ENCODE measurements at places on chromosomes 2 and 18.
A peak's percentile ranks its signal among the peaks of the same experiment; 100 is the strongest.

DNA sequence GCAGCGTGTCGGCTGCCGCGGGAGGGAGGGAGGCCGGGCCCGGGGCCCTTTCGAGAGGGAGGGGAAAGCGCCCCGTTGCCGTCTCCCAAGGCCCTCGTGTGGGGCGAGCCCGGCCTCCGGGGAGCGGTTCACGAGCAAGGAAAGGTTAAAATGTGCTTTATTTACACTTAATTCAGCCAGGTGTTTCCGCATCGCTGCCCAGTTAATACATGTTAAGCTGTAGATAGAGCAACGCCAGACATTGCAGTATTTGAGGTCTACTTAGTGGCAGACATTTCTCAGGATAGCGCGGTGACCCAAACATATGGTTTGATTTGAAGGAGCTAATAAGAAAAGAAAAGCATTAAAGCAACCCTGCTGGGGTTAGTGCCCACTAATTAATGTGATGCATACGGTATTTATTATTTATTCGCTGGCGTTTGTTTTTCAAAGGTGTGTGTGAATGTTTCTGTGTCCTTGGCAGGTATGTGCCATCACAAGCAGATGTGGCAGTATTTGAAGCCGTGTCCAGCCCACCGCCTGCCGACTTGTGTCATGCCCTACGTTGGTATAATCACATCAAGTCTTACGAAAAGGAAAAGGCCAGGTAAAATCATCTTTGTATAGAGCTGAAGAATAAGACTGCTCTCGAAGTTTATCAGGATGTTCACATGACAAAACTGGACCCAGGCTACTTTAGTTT is 571 bp downstream of the EEF1B2 start:
- DNase-seq, result no peak

GRCh38 chr2:29314816-29315571 is 199.8 kb downstream of the CLIP4 start:
- DNase-seq, result peak; percentile 5

- no peak for DNase-seq
These were observed 42.4 kb upstream of the SLC1A4 start for GRCh38 chr2:64946769-64947247.

- DNase-seq, result no peak
These were observed 61.9 kb upstream of the HAAO start for GRCh38 chr2:42854207-42854818.

DNA sequence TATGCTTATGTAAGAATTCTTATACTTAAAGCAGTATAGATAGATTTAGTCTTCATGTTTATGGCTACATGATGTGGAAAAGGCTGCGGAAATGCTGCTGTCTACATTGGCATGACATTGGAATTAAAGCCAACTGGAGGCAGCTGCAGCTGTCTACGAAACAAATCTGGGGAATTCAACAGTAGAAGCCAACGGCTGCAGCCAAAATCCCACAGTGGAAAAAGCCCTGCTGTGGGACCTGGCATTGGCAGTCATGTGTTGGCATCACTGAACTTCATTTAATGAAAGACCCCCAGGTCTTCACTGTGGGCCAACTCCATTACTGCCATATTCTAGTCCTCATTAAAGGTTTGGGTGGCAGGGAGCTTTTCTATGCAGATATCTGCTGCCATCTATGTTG is 223.6 kb downstream of the SLC8A1 start:
- DNase-seq, result no peak

GRCh38 chr2:233372855-233373254 is 18.6 kb downstream of the DGKD start:
- no peak for DNase-seq

- no peak for DNase-seq
These were observed 81.6 kb downstream of the FBXO15 start for GRCh38 chr18:74066018-74066417.

DNA sequence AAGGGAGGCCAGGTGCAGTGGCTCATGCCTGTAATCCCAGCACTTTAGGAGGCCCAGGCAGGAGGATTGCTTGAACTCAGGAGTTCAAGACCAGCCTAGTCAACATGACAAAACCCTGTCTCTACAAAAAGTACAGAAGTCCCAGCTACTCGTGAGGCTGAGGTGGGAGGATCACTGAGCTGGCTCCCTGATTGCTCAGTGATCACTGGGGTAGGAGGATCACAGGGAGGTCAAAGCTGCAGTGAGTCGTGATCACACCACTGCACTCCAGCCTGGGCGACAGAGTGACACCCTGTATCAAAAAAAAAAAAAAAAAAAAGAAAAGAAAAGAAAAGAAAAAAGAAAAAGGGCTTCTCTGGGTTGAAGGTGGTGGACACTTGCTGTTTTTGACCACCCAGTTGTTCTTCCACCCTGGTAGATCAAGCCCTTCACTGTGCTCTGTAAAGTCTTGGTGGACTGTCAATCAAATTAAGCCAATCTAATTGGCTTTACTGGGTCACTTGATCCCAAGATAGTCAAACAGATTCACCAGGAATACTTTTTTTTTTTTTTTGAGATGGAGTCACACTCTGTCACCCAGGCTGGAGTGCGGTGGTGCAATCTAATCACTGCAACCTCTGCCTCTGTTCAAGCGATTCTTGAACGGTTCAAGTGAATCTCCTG is 191.6 kb downstream of the AGPS start:
- DNase-seq, result no peak

- DNase-seq, result no peak
These were observed 700.0 kb upstream of the NXPH2 start for GRCh38 chr2:139480161-139480650.

DNA sequence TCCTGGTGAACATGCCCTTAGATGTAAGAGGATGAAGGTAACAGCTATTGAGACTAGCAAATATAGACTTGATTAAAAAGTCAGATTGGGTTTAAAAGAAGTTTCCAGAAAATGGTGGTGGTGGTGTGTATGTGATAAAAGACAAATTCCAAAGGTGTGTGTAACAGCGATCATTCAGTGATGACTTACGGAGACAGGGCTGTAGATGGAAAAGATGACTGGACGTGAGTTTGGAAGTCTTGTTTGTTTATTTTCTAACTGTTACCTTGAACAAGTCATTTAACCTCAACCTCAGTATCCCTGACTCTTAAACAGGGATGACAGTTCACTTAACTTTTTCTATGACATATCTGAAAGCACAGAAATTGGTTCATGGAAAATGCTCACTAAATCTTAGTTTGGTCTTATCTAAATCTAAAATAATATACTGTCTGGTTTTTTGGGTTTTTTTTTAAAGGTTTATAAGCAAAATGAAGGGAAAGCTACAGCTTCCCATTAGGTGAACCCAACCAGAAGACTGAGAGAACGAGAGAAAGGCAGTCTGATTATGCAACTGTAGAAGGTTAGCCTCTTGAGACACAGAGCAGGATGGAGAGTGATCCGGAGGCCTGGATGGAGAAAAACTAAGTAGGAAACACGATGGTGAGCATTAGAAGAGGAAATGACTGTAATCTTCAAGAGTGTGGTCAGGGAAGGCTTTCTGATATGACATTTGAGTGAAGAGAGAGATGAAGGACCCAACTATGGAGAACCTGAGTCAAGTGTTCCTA is 71.9 kb downstream of the TCF4 start:
- DNase-seq, result no peak

- DNase-seq, result no peak
These were observed 11.1 kb downstream of the SNTG2 start for GRCh38 chr2:961786-962185.

DNA sequence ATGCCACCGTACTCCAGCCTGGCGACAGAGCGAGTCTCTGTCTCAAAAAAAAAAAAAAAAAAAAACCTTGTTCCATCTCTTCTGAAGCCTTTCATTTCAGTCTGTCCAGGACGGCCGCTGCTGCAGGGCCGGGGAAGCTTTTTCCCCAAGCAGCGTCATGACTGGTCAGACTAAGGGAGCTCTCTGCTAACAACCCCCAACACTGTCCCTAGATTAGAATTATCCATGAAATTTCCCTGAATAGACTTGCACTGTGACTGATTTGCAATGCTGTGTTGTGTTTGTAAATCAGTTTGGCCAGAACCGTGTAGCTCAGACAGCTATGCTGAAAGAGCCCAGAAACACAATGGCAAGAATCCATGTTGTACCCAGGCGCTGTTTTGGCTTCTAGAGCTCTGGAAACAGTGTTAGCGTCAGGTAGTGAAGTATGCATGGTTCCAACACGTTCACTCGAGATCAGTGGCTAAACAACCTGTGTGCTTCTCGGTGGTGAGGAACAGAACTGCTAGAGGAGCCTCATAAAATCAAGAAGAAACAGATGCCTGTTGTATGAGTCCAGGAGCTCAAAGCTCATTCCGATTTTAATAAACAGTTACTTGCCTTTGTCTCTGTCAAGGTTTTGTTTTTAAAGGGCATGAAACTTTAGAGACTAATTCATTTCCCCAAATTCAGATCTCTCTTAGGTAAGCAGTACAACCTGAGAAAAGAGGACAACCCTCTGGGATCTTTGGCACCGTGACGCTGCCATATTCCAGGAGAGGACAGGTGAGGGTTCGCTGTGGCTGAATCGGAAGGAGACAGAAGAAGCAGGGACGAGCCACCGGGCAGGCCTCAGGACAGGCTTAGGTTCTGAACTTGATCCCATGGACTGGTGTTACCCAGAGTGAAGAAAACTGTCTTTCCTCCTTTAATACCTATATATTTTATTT is 43.5 kb downstream of the GORASP2 start:
- no peak for DNase-seq

DNA sequence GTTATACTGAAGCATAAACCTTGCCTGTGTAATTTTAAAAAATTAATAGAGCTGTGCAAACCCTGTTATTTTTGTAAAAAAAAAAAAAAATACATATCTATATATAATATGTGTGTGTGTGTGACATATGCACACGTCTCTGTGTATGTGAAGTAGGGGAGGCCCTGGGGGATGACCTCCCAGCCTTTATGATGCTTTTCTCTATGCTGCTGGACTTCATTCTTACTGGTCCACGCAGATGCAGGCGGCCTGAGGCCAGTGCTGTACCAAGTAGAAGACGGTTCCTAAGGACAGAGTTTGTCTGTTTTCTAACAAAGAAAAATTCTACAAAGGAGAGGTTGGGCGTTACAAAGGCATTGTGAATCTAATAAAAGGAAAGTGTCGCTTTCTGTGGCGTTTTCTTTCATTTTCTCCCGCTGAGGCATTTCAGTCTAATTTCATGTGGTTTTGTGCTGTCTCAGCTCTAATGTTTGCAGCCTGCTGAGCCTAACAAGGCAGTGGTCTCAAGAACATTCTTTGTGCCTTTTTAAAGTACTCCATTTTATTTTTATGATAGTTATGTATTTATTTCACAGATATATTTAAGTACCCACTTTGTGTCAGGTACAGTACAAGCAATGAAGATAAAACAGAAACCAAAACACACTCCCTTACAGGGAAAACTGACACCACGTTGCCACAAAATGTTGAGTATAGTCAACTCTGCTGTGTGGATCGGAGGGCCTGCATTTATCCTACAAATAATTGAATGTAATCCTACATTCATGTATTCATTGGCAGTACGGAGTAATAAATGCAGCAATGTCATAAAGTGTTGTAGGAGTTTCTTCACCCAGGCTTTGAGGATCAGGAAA is 118.0 kb downstream of the RAB3GAP1 start:
- no peak for DNase-seq

GRCh38 chr2:46632349-46632748 is 153.0 kb downstream of the TMEM247 start:
- DNase-seq, result no peak

- peak; percentile 22 for DNase-seq
These were observed 597 bp downstream of the RNF103 start for GRCh38 chr2:86623043-86623493.

DNA sequence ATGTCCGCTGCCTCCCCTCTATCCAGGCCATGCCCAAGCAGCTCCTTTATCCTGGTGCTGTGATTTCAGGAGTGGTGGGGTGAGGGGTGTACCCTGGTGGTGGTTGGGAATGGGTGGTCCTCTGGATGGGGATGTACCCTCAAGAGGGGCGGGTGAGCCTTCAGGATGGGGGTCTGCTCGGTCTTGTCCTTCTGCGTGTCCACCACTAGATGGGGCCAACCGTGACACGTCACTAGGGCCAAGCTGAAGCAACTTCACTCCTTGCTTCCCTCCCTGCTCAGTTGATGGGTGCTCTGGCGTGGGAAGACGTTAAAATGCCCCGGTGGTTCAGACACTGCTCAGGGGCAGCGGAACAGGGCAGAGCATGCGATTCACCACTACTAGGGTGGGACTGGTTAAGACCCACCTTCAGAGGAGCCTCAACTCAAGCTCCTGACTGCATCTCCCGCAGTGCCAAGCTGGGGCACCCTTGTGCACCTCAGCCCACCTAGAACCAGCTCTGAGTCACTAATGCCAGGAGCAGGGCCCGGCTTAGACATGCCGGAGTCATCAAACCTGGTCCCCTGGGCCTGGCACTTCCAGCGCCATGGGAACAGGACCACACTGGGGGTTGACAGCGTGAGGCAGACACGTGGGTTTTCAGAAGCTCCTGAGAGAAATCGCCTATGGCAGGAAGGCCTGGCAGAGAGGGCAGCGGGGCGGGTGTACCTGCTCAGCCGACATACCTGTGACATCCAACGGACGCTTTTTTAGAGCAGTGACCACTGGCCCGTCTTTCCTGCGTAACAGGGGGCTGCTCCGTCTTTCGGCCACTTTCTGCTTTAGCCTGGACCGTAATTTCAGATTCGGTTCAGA is 256.7 kb downstream of the HDAC4 start:
- no peak for DNase-seq

DNA sequence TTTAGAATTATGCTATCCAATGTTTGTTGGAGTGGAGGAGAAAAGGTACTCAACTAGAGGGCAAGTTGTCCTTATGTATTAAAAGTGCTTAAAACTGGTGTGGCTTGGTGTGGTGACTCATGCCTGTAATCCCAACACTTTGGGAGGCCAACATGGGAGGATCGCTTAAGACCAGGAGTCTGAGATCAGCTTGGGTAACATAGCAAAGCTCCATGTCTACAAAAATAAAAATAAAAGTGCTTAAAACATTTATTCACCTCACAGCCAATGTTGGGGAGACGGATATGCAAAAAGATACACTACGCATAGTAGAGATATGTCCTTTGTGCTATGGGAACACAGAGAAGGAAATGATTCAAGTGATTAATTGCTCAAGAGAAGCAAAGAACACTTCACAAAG is 19.3 kb upstream of the TNFAIP6 start:
- DNase-seq, result no peak

- no peak for DNase-seq
These were observed 330.1 kb downstream of the TDRD15 start for GRCh38 chr2:21453723-21454450.

GRCh38 chr2:219218217-219218731 is 484 bp downstream of the ABCB6 start:
- DNase-seq, result no peak
